Non-pigmented ciliary epithelial cell (primary cell): ENCODE measurements at places on chromosomes 16 and 17.

DNA sequence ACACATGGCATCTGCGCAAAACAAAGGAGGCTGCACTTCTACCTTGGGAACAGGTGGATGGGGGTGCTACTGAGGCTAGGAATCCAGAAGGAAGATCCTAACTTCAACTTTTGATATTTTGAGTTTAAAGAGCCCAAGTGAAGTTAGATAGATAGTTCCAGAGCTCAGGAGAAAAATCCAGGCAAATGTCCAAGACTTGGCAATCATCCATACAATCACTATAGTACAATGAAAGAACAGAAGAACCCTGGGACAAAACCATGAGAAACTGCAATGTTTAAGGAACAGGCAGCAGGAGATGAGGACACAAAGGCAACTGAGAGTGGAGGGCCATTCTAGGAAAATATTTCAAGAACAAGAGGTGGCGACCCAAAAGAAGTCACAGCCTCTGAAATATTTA lies 12.4 kb downstream of the CDYL2 start:
- DNase-seq = no peak

GRCh38 chr16:29809850-29810698 lies 1.9 kb upstream of the PRRT2 start:
- DNase-seq = no peak

- DNase-seq = no peak
Observed at GRCh38 chr17:46983782-46984181, 4.7 kb upstream of the RPRML start.

DNA sequence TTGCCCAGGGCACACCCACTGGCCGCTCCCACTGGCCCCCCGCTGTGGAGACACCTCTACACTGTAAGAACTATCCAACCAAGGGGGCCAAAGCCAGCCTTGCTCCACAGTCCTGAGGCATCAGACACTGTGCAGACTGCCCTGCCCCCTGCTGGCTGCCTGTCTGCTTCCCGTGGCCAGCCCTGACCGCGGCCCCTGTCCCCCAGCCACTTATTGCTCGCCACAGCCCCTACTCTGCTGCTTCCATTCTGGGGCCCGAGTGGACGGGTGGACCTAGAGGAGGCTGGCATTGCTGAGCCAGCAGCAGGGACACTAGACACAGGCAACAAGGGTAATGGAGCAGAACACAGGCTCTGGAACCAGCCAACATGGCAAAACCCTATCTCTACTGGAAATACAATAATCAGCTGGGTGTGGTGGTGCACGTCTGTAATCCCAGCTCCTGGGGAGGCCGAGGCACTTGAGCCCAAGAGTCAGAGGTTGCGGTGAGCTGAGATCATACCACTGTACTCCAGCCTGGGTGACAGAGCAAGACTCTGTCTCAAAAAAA lies 19.7 kb upstream of the LRRC37A3 start:
- no peak for DNase-seq

GRCh38 chr16:3027983-3028715 lies 4.3 kb downstream of the THOC6 start:
- DNase-seq = peak; percentile 17

GRCh38 chr16:80198311-80199299 lies 342.2 kb upstream of the DYNLRB2 start:
- DNase-seq = no peak

GRCh38 chr16:88570691-88571092 lies 489 bp downstream of the ZC3H18 start:
- DNase-seq = no peak
